IPS-NIHi11 (cell line): ENCODE measurements at places on chromosomes 3 and 15.

DNA sequence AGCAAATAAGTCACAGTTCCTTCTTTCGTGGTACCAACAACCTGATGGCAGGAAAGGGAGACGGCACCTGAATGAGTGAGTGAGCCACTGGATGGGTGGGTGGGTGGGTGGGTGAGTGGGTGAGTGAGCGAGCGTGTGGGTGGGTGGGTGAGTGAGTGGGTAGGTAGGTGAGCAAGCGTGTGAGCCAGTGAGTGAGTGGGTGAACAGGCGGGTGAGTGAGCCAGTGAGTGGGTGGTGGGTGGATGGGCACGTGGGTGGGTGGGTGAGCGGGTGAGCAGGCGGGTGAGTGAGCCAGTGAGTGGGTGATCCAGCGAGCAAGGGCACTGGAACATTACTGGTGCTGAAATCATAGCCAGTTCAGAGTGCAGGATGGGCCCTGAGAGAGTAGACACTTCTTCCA is 152.8 kb downstream of the MEGF11 start:
- no peak for DNase-seq

DNA sequence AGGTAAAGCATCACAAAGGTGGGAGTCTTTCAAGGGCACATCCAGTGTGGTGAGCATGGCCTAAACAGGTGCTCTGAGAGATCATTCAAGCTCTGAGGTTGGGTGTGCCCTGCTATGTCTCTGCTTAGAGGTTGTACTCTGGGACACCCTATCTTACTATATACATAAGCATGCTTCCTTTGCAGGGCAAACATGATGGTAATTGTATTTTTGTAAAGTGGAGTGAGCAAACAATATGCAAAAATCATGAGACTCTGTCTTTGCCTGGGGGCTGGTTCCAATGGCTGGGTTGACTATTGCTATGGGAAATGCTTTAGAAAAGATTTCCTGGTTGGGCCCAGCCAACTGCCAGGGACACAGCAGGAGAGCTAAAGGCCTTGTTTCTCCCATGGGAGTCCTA is 315.1 kb upstream of the TLE3 start:
- no peak for DNase-seq

DNA sequence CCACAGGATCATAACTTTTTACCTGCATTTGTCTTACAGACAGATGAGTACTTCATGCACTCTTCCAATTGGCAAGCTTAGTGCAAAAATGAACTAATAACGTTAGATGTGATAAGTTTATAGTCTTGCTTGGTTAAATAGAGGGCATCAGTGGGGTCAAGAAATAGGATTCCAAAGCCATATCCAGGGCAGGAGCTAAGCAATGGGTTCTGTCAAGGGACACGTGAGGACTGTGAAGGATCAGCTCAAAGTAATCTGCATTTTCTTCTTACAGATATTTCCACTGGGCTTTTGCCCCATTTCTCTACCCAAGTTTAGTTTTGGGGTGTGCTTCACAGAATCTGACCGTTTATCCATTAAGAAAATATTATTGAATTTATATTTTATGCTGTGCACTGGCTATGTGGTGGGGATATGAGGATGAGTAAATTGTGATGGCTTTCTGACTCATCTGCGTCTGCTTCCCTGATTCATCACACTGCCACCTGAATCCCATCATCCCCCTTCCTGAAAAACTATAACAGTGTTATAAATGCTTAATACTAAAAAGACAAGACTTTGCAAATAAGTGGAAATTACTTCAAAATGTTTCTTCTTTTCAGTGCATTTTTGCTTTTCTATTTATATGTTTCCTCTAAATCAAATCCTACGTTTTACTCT is 17.5 kb downstream of the PPP2R3A start:
- DNase-seq, result no peak

GRCh38 chr3:100737334-100737733 is 28.0 kb downstream of the TFG start:
- peak; percentile 45 for DNase-seq

DNA sequence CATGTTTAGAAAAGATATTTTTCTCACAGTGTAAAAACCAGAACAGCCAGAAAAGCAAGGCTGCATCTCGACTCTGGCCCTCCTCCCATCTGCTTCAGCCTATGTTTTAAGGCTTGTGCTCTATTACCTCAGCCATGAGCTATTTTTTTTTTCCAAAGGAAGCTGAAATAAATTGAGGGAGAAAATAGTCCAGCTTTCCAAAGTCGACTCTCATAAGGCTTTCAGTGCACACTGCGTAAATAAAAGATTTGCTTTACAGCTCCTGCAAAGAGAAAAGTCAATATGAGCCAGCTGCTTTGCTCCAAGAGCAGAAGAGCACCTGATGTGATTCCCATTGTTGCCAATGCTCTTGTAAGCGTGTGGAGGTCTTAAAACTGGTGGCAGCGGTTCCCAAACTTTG is 26.7 kb downstream of the SCG3 start:
- DNase-seq, result no peak

DNA sequence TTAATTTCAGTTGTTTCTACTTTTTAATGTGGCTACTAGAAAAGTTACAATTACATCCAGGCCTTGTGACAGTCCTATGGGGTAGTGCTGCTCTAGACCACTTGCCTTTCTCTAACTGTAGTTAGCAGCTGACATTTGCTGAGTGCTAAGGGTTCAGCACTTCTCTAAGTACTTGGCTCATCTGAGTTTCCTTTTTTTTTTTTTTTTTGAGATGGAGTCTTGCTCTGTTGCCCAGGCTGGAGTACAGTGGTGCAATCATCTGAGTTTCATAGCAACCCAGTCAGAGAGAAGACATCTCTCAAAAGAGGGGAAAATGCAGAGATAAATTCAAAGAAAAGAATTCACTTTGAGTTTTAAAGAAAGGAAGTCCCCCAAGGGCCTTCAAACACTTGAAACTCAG is 130.8 kb downstream of the MYLK start:
- DNase-seq, result no peak

- no peak for DNase-seq
Measured at GRCh38 chr3:115676336-115676735, 53.0 kb downstream of the GAP43 start.

DNA sequence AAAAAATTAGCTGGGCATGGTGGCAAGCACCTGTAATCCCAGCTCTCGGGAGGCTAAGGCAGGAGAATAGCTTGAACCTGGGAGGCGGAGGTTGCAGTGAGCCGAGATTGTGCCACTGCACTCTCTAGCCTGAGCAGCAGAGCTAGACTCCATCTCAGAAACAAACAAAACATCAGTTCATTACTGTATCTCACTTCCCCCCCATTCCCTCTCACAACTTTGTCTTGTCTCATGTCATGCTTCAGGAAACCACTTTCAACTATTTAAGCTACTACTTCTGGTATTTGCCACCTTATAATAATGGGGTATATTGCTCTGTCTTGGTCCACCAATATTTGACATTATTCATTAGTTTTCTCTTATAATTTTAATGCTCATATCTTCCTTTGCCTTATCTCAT is 26.2 kb downstream of the PIK3CA start:
- DNase-seq, result no peak

GRCh38 chr3:4776399-4776979 is 202.7 kb upstream of the BHLHE40 start:
- DNase-seq, result no peak

GRCh38 chr15:77817434-77817833 is 184.7 kb upstream of the LINGO1 start:
- DNase-seq, result no peak

DNA sequence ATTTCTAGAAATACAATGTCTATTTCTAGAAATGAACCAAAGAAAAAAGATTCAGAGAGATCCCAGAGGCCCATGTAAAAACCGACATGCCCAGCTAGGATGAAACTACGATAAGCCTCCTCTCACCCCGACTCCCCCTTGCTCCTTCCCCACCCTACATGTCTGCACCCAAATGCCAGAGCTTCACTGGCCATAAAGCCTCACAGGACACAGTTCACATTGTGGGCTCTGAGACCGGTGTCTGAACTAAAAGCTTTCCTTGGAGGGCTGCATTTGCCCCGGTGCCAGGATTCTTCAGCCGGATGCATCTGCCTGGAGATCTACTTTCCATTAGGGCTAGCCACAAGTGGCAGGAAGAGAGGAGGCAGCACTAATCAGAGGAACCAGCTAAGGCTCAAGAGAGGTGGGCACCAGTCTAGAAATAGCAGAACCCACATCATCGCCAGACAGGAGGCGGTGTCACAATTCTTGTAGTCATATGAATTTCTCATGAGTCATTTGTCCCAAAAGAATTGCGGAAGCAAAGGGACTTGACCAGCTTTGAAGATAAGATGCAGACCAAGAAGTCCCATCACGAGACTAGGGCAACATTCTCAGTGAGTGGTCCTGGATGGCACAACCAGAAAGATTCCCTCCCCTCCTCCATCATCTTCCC is 353.6 kb downstream of the NTRK3 start:
- no peak for DNase-seq

DNA sequence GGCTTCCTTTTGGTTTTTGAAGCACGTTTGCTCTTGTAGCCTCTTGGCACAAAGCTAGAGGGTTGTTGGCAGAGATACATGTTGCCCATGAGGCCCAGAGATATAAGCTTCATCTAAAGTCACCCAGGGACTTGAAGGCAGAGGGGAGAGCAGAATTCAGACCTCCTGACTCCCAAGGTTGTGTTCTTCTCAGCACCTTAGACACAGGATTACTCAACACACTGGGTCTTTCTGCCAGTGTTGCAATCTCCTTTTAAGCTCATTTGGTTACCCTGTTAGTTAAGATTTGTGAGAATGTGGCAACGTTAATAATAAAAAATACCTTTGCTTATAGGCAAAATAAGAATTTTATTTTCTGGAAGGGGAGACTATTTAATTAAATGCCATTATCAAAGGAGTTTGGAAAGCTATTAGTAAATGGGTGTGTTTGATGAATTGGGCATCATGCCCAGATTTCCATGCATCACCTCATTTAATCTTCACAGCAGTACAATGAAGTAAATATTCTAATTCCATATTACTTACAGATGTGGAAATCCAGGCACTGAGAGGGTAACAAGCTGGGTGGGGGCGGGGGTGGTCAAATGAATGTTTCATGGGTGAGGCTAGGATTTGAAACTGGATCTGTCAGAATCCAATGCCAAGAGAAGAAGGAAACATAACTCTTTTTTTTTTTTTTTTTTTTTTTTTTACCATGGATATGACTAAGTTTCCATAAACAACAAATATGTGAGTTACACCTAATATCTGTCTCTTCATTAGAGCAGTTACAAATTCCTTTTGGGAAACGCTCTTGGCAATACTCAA is 183.3 kb downstream of the NR1D2 start:
- DNase-seq, result no peak

DNA sequence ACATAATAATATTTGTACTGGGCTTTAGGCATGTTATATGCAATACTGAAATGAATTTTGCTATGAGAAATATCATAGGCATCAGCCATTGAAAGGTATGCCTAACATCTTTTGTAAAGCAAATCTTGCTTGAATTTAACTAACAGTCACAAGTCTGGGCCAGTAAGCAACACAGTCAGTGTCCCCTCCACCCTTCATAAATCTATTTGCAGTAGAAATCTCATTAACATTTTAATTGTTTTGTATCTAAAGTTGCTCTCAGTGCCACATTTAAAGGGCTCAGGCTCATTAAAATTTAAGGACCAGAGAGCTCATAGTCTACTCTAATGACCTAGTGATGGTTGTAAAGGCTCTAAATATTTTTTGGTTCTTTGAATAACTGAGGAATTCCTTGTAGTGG is 167.2 kb upstream of the GOLIM4 start:
- DNase-seq, result no peak

- DNase-seq, result no peak
Measured at GRCh38 chr3:123755085-123755484, 129.0 kb downstream of the MYLK start.

- DNase-seq, result peak; percentile 42
Measured at GRCh38 chr3:157502916-157503595, at the start of gene VEPH1. Gene VEPH1 (minus strand): TSS chr3:157503416. CDS start chr3:157495349, 8,067 bp downstream.

- no peak for DNase-seq
Measured at GRCh38 chr3:183069086-183069485, 30.2 kb downstream of the MCCC1 start.

DNA sequence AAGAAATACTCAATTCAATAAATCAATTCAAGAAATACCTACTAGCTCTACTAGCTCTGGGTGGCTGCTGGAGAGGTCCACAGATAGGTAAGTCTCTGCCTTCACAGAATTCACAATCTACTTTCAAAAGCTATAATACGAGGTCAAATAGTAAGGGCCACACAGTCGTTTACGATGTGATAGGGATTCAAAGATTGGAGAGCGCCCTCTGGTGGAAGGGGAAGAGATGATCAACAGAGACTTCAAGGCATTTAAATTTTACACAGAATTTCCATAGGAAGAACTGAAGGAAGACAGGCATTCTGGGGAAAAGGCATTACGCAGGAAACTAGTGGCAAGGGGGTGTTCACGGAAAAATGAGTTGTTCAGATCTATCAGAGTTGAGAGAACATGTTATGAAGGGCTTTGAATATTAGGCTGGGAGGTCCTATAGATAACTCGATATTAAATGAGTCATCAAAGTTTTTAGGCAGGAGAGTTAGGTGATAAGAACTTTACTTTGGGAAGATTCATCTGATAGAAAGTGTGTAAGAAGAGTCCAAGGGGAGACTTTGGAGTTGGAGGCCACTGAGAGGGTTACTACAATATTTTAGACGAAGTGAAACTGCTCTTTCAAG is 128.8 kb downstream of the FRMD5 start:
- DNase-seq, result peak; percentile 73

DNA sequence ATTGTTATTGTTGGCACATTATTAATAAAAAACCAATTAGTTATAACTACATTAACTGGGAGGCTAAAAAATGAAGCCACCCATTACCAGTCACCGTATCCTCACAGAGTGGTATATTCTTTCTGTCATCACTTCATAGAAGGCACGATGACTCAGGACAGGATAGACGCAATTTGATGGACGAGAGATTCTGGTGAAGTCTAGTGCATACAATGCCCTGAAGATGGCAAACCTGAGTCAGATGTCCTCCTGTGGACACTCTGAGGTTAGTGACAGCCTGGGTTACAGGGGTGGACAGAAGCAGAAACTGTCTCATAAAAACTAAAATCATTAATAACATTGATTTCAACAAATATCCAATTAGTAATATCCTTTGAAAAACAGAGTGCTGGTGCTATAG is 150.3 kb downstream of the SLC9A9 start:
- DNase-seq, result no peak

- no peak for DNase-seq
Measured at GRCh38 chr3:195565716-195566115, 18.0 kb downstream of the APOD start.
